ENCODE measurements at places on chromosomes 7 and 10.

DNA sequence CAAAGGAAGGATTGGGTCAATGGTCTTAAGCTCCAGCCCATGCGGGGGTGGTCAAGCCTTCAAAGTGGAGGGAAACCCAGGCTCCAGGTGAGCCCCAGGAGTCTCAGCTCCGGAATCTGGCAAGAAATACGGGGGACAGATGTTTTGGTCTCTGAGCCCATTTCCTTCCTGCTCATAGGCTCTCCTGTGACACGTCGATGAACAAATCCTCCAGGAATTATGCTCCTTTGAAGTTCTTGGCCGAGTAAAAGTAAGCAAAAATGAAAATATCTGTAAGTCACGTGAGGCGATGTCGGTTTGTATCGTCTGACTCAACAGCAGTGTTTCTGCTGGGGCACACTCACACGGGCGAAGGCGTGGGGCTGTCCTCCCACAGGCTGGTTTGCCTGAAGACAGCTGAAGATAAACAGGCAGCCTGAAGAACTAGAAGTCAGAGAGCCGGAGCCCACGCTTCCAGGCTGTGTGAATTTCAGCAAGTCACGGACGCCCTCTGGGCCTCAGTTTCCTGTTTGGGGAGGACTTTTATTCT is 52.6 kb upstream of the SMNDC1 start:
- DNase-seq = peak; percentile 22

DNA sequence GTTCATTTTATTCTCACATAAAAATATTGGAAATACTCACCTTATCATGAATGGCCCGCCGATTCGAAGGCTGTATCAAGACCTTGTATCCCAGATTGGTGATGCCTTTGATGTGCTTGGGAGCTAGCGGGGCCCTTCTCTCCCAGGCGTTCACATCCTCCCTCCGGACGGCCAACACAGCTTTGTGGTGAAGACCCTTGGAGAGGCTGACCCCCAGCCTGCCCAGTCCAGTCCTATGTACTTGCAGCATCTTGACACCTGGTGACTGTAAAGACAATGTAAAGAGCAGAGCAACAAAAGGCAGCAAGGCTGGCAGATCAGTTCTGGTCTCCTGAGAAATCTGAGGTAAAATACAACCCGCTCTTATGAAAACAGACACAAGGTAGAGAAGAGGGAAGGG is 10.6 kb downstream of the AASS start:
- DNase-seq = no peak

DNA sequence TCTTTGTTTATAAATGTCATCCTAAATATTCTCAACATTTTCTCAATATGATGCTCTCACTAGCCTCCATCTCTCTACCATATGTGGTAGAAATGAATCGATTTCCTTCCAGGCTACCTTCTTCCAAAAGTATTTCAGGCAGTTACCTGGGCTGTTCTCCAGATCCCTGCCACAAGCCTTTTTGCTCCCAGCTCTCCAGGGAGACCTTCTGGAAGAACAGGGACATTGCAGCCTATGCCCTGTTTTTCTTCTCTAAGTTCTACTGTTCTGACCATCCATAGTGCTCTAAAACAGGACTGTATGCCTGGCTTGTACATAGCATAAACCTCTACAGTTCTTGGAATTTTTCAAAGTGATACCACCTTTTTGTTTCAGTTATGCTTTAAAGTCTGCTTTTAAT is 552.8 kb downstream of the ANKRD7 start:
- DNase-seq = no peak

- DNase-seq = no peak
Measured at GRCh38 chr10:126551202-126551601, 119.3 kb downstream of the C10orf90 start.

GRCh38 chr7:130966246-130967009 is 232.4 kb upstream of the KLF14 start:
- no peak for DNase-seq

GRCh38 chr10:109966961-109967738 is 40.6 kb upstream of the ADD3 start:
- DNase-seq = peak; percentile 53

GRCh38 chr7:8278183-8278582 is 16.2 kb upstream of the ICA1 start:
- DNase-seq = no peak

DNA sequence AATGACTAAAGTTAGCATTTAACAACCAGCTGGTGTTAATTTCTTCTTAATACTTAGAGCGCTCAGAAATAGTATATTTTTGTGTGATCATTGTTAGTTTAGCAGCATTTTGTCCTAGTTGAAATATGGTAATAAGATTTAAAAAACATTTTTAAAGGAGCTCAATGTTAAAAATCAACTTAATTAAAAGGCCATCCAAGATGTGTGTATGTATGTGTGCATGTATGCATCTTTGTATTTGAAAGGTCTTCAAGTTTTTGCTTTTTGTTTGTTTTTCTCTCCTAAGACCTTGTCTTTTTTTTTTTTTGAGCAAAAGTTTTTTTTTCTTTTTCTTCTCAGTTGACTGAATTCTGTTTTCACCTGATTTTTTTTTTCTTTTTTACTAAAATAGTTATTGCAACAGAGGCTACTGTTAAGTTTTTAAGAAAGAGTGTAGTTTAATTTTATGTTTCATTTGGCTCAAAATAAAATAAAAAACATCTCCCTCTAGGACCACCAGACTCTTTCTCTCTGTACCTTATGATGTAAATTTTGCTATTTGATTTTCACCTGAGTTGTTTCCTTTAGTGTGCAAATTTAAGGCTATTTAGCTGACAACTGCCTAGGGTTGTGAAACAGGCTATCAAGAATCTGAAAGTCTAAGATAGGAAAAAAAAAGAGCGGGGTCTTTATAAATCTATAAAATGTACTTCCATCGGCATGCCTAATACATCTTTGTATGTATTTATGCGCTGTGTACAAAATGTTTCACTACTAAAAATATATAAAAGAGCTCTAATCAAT is 76.4 kb upstream of the C1GALT1 start:
- DNase-seq = no peak

GRCh38 chr7:110827936-110828335 is 263.0 kb upstream of the LRRN3 start:
- DNase-seq = no peak

DNA sequence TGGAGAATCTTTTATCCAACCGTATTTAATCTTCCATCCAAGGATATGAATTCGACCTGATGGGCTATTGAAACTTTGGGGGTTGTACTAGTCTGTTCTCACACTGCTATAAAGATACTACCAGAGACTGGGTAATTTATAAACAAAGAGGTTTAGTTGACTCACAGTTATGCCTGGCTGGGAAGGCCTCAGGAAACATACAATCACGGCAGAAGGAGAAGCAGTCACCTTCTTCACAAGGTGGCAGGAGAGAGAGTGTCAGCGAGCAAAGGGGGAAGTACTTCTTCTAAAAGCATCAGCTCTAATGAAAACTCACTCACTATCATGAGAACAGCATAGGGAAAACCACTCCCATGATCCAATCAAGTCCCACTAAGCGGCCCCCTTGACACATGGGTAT is 43.8 kb downstream of the EPDR1 start:
- DNase-seq = no peak

DNA sequence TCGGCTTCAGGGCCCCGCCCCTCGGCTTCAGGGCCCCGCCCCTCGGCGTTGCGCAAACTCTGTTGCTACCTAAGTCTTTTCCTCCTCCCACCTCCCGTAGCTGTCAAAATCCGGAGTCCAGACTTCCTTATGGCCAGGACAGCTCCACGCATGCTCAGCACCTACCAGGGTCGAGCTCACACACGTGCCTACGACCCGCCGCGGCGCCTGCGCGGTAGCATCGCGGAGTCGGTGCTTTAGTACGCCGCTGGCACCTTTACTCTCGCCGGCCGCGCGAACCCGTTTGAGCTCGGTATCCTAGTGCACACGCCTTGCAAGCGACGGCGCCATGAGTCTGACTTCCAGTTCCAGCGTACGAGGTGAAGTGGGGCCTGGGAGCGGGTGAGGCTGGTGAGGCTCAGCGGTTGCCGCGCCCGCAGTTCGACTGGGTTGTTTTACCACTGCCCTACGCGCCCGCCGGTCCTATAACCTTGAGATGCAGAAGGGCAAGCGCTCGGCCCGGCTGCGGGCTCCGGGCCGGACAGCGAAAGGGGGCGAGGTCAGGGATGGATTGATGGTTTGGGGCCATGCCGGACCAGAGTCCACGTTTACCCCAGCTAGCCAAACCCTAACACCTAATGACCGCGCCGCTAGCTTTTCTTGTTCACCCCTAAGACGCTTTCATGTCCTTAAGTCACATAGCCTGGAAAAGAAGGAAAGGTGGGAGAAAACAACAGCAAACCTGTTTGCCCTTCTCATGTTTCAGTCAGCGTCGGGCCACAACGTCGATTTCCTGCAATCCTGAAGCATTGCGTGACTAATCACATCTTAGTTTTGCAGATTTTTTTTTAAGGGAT is at the start of gene CISD1:
TSS of gene CISD1 (plus strand) at position 217 of the 836 bp plus-strand sequence. CDS start at position 329, 112 bp downstream.
- peak; percentile 89 for DNase-seq

GRCh38 chr10:91596825-91597196 is 36.1 kb downstream of the PPP1R3C start:
- peak; percentile 41 for DNase-seq

DNA sequence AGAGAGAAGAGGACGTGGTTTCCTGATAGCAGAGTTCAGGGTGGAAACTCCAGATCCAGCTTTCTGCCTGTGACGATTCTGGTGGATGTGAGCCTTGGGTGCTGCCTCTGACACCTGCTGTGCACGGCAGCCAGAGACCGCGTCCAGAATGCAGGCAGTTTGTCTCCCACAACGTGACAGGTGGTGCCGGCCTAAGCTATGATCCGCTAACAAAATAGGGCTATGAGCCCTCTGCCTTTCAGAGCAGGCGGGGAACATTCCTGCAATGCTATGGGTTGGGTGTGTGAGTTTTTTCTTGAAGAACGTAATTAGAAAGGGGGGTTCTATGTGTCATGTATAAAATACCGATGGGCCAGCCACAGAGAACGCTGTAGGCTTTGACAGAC is 297.3 kb upstream of the PRKCQ start:
- DNase-seq = peak; percentile 32

GRCh38 chr7:29877196-29877595 is 70.9 kb downstream of the WIPF3 start:
- no peak for DNase-seq

GRCh38 chr10:48428896-48429295 is 122.4 kb downstream of the MAPK8 start:
- no peak for DNase-seq

GRCh38 chr10:21171936-21172541 is 274.9 kb upstream of the NEBL start:
- DNase-seq = no peak

DNA sequence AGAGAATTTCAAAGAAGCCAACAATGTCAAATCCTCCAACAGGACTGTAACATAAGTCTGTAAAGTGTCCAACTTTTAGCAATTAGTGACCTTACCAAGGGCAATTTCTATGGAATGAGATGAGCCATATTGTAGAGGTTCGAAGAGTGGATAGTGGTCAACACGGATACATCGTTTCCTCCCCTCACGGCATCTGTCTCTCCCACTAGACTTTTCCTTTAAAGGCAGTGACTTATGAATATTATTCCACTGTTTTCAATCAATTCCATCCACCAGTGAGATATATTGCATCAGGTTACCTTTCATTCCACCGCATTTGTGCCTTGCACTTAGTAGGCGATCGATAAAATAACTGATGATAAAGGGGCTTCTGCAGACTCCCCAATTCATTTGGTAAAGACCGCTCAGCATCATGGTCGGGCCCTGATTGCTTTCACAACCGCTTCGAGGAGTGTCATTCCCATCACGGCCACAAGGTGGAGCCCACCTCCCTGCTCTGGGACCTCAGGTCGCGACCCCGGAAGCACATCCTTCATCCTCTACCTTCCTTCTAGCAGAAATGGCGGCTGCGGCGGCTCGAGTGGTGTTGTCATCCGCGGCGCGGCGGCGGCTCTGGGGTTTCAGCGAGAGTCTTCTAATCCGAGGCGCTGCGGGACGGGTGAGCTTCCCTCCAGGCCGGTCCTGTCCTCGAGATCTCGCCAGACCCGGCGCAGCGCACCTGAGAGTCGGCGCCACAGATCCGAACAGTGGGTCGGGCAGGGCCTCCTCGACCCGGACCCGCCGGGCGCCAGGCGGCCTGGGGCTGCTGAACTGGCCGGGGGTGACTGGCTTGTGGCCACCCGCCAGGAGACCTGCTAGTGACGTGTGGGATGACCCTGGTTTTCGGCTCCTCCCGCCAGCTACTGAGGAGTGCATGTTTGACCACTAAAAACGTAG is at the start of gene PMPCB:
TSS of gene PMPCB (plus strand) at position 535 of the 936 bp plus-strand sequence. CDS start at position 560, 25 bp downstream.
- DNase-seq = peak; percentile 89

GRCh38 chr10:4532976-4533375 is 293.0 kb upstream of the AKR1E2 start:
- no peak for DNase-seq

GRCh38 chr10:917416-917720 is 14.1 kb downstream of the LARP4B start:
- DNase-seq = no peak

- no peak for DNase-seq
Measured at GRCh38 chr7:151374139-151374538, 32.5 kb downstream of the NUB1 start.

DNA sequence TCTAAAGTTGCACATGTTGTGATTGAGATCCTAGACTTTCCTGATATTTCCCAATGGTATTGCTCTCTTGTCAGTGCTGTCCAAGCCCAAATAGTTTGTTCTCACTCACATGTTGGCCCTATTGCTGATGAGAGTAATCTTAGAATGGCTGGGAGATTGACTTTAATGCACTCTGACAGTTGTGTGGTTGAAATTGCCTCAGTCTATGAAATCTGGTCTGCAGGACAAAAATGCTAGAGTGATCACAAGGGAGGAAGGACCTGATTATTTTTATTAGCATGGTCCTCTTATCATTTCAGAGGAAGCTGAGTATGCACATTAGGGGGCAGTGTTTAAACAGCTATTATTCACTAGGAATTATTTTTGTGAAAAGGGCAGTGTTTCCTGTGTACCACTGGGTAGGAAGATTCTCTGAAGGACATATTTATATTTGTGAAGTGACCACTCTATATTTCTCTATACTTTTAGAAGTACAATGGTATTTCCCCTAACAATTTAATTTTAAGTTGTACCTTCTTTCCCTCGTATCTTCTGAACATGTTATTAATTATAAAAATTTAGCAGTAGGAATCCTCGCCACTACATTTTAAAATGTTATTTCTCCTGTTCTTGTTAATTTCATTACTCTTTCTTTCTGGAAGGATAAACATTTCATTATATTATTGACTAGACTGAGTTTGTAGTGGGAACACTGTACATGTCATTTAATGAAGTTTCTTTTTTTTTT is 64.4 kb downstream of the SUGCT start:
- no peak for DNase-seq

- DNase-seq = no peak
Measured at GRCh38 chr10:95793401-95794045, 37.6 kb downstream of the ENTPD1 start.
